ENCODE measurements at places on chromosomes 6 and 20.

GRCh38 chr6:134738211-134738885 is 211.6 kb downstream of the ALDH8A1 start:
- no peak for DNase-seq

DNA sequence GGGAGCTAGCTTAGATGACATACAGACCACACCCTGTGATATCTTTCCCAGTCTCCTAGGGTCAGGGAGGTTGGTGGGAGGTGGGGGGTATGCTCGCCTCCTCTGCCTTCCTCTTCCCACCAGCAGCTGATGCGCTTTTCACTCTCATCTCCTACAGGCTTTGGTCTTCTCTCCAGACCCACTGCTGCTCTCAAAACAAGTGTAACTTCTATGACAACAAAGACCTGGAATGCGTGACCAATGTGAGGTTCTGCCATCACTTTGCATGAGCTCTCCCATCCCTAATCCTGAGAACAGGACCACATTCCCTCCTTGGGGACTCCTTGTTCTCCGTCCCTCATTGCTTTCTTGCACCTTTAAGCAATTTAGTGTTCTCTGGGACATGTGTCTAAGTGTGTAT is 2.7 kb downstream of the CTSA start:
- peak; percentile 37 for DNase-seq

DNA sequence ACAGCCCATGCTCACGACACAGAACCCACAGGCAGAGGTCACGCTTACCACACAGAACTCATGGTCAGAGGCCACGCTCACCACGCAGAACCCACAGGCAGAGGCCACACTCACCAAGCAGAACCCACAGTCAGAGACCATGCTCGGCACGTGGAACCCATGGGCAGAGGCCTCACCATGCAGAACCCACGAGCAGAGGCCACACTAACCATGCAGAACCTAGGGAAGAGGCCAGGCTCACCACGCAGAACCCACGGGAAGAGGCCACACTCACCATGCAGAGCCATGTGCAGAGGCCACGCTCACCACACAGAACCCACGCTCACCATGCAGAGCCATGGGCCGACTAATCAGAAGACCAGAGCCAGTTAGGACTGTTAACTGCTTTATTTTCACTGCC is 203.2 kb upstream of the THBS2 start:
- DNase-seq, result no peak

- DNase-seq, result peak; percentile 53
Measured at GRCh38 chr6:5992551-5993225, 14.0 kb downstream of the NRN1 start.

- no peak for DNase-seq
Measured at GRCh38 chr6:39684790-39685488, 40.3 kb downstream of the KIF6 start.

GRCh38 chr6:149363154-149363553 is 36.9 kb upstream of the SUMO4 start:
- no peak for DNase-seq

- no peak for DNase-seq
Measured at GRCh38 chr6:135215563-135215962, 34.5 kb downstream of the MYB start.

DNA sequence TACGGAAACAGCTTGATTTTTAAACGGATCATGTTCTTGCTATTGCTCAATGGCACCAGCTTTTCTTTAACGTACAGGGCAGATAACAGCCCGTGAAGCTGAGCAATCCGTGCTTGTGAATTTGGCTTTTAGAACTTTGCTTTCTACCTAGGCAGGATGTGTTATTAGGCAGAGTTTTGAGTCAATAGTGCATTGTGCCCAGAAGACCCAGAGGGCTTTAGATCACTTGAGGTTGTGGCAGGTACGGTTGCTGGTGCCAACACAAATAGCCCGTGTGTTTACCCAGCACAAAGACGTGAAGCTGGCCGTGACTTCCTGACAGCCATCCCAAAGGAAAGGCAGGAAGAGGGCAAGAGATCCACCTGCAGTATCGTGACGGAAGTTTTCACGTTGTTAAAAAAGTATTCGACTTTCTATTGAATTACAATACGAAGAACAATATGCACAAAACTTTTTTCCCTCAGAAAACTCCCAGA is 117.4 kb upstream of the FRMD1 start:
- DNase-seq, result no peak

DNA sequence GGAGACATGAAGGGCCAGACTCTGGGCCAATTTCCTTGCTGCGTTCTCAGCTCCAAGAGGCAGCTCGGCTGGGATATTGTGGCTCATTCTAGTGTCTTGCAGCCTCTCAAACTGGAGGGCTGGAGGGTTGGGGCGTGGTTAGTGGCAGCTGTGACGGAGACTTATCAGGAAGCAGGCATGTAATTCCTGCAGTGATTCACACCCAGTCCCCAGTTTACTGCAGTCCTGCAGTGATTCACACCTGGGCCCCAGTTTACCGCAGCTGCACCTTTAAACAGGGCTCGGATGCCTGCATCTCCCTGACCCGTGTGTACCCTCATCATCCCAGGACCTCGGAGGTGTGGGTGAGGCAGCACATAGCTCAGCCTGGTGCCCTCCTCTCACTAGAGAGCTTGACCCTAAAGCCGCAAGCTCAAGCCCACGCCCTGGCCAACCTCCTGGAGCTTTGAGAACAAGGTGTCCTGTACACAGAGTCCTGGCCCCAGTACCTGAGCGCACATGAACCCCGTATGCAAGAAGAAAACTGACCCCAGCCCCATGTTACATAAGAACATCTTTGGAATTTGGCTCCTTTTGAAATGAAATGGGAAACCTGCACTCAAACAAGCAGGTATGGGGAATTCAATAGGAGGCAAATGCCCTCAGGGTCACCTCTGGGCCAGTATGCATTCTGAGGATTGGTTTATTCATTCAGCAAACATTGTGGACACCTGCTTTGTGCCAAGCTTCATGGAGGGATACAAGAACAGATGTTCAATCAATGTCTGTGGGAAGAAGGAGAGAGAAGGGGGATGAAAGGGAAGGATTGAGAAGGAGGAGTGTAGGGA is 55.3 kb upstream of the FAM83D start:
- DNase-seq, result peak; percentile 68

DNA sequence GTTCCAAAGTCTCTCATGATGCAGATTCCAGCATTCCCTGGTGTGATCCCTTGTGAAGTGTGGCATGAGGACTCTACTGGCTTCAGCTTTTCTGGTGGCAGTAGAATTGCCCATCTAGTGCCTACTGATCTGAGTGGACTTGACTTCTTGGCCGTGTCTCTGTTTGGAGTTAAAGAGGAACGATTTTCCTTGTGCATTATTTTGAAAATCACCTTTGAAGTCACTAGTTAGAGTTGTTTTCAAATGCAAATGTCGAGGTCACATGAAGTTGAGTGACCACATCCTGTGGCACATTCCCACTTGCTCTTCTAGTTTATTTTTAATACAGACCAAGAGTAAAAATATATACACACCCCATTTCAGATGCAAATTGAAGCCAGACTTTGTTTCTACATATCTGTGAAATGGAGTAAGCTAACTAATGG is 270.7 kb upstream of the TAB2 start:
- DNase-seq, result no peak

DNA sequence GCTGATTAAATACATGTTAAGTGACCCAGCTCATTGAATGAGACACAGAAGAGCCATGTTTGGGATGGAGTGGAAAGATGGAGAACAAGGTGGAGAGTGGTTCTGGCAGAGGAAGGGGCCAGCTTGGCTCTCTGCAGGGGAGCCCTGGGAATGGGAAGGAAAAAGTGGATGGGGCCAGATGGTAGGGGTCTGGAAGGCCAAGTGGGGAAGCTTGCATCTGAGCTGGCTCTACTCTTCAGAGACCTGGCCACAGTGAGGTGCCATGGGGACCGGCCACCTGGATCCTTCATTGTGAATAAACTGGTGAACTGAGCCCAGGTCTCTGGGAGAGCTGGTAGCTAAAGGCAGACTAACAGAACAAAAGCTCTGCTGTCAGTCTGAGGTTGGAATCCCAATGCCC is 48.9 kb upstream of the SIRPA start:
- DNase-seq, result no peak

DNA sequence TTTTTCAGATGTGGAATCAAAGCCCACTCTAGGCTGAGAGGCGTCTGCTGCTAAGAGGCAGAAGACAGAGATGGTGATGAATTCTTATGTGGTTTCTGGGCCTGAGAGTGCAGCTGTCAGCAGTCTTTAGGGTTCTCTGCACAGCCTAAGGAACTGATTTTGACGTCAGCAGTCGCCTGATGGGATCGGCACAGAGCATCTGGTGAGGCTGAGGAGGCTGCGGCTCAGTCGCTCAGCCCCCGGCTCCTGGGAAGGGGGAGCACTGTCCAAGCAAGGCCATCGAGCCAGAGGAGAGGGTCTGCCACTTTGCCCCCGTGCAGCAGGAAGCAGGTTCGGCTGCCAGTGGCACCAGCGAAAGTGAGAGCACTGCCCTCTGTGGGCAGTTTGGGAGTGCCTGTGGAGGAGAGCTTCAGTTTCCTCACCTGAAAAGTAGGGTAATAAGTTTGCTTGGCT is 92.5 kb downstream of the TCP11 start:
- DNase-seq, result peak; percentile 74

DNA sequence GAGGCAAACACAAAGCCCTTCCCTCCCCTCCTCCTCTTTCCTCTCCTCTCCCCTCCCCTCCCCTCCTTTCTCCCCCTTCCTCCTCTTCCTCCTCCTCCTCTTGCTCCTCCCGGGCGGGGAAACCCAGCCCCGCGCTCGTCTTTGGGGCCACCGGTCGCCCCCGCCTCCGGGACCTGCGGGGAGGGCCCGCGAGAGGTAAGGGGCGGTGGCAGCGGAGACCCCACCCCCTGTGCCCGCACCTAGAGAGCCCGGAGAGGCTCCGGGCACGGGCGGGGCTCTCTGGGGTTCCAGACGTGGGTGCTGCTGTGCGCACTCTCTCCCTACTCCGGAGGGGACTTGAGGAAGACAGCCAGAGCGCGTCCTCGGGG is at the start of gene RIN2:
RIN2 (plus strand) TSS at position 126 of the 368 bp plus-strand sequence. CDS start 131,344 bp downstream, outside the sequence.
- DNase-seq, result no peak

GRCh38 chr6:127255286-127255685 is 11.4 kb upstream of the RNF146 start:
- DNase-seq, result no peak
